PC-9 (cell line): ENCODE measurements at places on chromosomes 4 and X. TPM values are rescaled to one million over a fixed set of nuclear protein-coding genes. Genes with fewer than 3 reads are reported as not detected.

- DNase-seq, result peak; percentile 45
Measured at GRCh38 chr4:165288639-165289422, 38.6 kb upstream of the MSMO1 start.

DNA sequence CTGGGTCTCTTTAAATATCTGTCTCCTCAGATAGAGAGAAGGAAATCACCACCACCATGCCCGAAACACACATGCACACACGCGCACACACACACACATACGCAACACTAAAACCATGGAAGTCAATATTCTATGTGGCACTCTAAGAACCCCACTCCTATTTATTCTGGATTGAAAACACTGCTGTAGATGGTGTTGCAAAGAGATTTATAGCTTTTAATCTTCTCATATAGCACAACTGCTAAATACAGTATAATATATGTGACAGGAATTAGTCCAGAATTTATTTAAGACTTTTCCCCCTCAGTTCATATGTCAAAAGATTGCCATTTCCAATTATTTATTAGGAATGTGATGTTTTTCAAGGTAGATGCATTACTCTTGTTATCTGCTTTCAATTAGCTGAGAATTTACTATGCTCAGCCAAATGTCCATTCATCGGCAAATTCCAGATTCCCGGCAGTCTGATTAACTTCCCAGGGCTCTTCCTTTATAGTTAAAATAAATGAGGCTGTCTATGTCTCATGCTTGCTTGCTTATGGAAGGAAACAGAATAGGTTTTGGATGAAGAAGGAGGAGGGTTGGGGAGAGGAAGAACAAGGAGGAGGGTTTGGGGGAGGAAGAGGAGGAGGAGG, 115.4 kb upstream of the NDP start:
- no peak for DNase-seq

DNA sequence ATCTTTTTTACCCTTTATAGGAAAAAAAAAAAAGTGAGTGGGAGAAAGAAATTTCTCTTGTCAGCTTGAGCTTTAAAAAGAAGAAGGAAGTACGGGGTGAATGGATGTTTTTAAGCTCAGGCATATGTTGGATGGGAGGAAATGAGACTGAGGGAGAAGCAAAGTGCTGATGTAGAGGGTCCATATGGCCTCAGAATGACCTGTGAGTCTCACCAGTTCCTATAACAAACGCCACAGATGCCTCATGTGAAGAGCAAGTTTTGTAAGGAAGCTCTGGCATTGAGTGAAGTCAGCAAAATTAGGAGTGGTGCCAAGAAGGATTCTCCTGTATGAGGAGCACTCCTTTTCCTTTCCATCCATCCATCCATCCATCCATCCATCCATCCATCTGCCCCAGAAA, 214.6 kb downstream of the PTTG2 start:
- DNase-seq, result no peak

The CTAG1A gene
- not detected in 2 replicates for total RNA-seq

DNA sequence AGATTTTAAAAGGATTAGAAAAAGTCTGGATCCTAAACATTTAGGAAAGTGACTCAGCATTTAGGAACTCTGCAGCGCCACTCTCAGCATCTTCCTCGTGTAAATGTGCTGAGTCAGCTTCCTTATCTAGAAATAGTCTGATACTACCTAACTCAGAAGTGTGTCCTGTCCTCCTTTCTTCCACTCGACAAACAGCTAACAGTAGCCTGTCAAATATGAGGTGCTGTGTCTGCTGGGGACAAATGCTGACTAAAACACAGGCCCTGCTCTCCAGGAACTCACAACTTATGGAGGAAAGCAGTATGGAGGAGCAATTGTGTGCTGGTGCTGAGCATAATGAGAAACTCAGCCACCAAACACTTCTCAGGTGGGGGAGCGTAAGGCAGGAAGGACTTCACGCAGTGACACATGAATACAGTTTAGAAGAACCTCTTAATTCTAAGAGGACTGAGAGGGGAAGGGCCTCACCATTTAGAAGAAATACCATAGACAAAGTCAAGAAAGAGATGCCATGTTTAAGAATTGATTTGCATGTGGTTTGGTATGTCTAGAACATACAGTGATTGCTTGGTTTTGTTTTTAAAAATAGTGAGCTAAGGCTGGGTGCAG, 125.3 kb downstream of the SOWAHB start:
- no peak for DNase-seq

The WDR45 gene
- total RNA-seq, result 36.7 and 43.4 TPM in 2 replicates

GRCh38 chrX:19615361-19615910, 100.1 kb upstream of the MAP3K15 start:
- DNase-seq, result no peak

The SPIN2A gene
- 2.4 and 2.5 TPM in 2 replicates for total RNA-seq

- DNase-seq, result no peak
Measured at GRCh38 chr4:182593402-182593801, 323.8 kb downstream of the DCTD start.

- no peak for DNase-seq
Measured at GRCh38 chr4:14449308-14449707, 553.0 kb upstream of the CPEB2 start.

- DNase-seq, result no peak
Measured at GRCh38 chr4:141871086-141871770, 234.8 kb downstream of the IL15 start.

DNA sequence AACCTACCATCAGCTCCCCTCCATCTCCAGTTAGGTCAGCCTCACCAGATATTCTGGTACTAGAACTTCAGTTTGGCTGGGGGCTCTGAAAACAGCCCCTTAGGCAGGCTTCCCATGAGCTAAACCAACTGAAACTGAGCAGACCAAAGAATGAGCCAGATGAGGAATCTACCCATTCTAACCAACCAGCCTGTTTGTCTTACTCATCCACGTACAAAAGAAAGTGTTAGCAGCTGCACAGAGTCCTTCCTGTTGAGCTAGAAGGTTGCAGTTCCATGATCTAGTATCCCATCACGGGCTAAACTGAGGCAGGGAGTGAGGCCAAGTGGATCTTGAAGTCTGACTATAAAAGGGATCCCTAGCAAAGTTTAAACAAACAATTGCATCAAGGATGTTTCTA, 17.5 kb downstream of the MAGEA9B start:
- no peak for DNase-seq

- DNase-seq, result no peak
Measured at GRCh38 chr4:40938337-40938736, 188.6 kb downstream of the NSUN7 start.

The PHF8 gene
- total RNA-seq, result 40.0 and 56.4 TPM in 2 replicates

DNA sequence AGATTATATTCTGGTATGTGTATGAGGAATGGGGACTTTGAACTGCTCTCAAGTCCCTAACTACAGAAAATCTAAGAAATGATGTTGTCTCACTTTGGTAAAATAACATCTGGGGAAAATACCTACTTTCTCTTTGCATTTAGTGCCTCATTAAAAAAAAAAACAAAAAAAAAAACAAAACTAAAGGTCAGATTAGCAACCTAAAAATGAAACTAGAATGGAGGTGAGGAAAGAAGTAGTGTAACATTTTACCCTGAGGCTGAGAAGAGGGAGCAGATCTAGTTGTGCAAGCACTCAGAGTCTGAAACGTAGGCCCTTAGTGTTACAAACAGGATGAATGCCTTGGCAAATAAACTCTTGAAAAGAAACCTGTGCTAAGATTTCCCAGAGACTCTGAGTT, 56.0 kb downstream of the VGLL1 start:
- no peak for DNase-seq

DNA sequence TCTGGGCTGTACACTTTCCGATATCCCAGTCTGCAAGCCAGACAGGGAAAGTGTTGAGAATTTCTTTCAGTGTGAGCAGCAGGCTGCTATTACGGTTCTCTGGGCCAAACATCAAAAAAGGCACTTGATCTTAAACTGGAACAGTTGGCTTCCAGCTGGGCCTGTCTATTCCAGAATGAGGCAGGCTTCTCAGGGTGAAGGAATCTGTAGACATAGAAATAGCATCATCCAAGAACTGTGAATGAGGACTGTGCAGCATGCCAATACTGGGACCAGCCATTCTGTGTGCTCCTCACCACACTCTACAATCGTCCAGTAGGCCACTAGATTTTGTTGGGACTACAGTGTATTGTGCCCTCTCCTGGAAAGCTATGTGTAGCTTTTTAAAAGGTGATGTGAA, 31.1 kb downstream of the ART3 start:
- no peak for DNase-seq

The DUSP9 gene
- total RNA-seq, result 1.3 and 1.8 TPM in 2 replicates

DNA sequence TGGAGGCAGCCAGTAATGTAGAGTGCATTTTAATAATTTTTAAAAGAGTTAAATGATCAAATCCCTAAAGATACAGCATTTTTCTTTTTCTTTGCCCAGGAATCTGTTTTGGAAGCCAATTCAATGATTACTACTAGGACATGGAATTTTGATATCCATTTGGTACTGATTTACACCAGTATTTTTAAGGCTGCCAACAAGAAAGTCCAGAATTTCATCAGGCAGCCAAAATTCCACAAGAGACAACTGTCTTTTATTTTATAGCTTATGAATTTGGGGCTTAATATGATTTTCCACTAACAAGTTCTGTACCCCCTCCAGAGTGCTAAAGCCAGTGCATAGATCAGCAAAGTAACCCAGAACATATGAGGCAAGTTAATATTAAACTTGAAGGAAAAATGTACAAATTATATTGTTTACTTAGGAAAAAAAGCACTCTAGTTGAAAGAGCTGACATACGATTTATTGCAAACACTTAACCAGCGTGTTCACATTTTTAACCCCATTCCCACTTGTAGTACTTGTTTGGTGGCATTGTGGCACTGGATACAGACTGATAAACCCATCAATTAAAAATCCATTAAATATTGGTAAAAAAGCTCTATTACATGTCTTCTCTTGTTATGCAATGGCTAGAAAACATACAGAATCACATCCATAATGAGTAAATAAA, 259.7 kb downstream of the DCHS2 start:
- DNase-seq, result no peak

DNA sequence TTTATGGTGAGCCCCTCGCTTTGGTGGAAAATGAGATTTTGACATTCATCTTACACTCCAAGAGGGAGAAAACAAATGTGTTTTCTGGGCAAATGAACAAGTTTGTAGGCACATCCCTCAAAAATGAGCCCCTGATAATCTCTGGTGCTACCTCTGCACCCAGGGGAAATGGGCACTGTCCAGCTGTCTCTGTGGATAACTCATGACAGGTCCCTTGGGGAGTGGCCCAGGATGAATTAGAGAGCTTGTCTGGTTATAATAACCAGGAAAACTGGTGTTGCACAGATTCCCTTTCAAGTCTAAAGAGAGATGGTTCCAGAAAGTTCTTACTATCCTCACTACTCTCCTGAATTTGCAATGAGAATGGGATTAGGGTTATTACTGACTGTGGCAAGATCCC, 7.5 kb downstream of the RASL11B start:
- DNase-seq, result no peak

DNA sequence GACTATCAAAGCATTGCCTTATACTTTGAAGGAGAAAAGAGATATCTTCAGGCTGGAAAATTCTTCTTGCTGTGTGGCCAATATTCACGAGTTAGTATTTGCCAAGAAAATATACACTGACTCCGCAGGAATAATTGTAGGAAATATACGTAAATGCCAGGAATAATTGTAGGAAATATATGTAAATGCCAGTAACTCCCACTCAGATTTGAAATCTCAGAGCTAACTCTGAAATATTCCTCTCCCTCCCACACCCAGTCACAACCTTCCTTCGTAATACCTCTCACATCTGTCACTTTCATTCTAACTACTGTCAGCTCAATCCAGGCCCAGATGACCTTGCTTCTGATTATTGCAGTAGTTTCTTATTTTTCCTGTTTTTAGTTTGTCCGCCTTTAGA, 73.5 kb downstream of the WDR19 start:
- DNase-seq, result no peak

- DNase-seq, result no peak
Measured at GRCh38 chr4:9859810-9860209, 78.4 kb downstream of the DRD5 start.

The SLC6A8 gene
- total RNA-seq, result 37.6 and 40.5 TPM in 2 replicates

The VSIG1 gene
- total RNA-seq, result not detected in 2 replicates

GRCh38 chrX:70436343-70436742, 8.3 kb upstream of the DLG3 start:
- DNase-seq, result no peak

The MAGEE1 gene
- total RNA-seq, result 4.2 and 4.6 TPM in 2 replicates

The TCEAL3 gene
- total RNA-seq, result 11.7 and 12.8 TPM in 2 replicates

GRCh38 chrX:50812995-50813842, 775 bp downstream of the SHROOM4 start:
- DNase-seq, result no peak

GRCh38 chrX:69317721-69318120, 152.5 kb upstream of the PJA1 start:
- no peak for DNase-seq

DNA sequence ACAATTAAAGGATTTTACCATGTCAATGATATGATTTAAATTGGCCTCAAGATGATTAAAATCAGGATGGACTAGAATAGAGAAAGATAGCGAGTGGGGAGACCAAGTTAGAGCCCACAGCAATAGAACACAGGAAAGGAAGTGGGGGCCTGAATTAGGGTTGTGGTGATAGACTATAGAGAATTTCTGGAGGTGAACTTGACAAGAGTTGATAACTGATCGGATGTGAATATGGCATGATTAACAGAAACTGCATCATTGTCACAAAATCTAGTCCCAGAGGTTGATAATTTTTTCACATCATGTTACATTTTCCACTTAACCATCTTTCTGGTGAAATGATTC, 26.3 kb upstream of the TRPC3 start:
- no peak for DNase-seq

The VSIG4 gene
- total RNA-seq, result not detected in 2 replicates

GRCh38 chr4:84578540-84579402, 4.2 kb upstream of the CDS1 start:
- DNase-seq, result no peak

The CSN1S1 gene
- not detected in 2 replicates for total RNA-seq

- DNase-seq, result peak; percentile 83
Measured at GRCh38 chr4:185920171-185920570, 108.2 kb upstream of the SORBS2 start.
